ENCODE measurements at places on chromosomes 4 and X. TPM values are rescaled to one million over a fixed set of nuclear protein-coding genes. Genes with fewer than 3 reads are reported as not detected.
A peak's percentile ranks its signal among the peaks of the same experiment; 100 is the strongest.

DNA sequence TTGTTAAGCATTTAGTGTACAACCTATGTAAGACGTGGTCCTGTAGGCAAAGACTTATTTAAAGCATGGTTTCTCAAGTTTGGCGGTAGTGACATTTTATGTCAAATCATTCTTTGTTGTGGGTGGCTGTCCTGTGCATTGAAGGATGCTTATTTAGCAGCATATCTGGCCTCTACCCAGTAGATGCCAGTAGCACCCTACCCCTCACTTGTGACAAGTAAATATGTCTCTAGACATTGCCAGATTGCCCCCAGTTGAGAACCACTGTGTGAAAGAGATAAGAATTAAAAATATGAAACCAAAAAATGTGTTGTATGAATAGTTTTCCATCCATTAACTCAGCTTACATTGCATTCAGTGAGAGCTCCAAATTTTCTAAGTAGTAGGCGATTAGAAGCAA lies 25.5 kb downstream of the MMAA start:
- no peak overlapping the region for H3K4me3 ChIP-seq
- no peaks in the 10 kb centered on the region for H3K36me3 ChIP-seq
- H3K4me1 ChIP-seq: no peaks in the 10 kb centered on the region
- H3K27me3 ChIP-seq: no peaks in the 10 kb centered on the region
- DNase-seq: no peak

DNA sequence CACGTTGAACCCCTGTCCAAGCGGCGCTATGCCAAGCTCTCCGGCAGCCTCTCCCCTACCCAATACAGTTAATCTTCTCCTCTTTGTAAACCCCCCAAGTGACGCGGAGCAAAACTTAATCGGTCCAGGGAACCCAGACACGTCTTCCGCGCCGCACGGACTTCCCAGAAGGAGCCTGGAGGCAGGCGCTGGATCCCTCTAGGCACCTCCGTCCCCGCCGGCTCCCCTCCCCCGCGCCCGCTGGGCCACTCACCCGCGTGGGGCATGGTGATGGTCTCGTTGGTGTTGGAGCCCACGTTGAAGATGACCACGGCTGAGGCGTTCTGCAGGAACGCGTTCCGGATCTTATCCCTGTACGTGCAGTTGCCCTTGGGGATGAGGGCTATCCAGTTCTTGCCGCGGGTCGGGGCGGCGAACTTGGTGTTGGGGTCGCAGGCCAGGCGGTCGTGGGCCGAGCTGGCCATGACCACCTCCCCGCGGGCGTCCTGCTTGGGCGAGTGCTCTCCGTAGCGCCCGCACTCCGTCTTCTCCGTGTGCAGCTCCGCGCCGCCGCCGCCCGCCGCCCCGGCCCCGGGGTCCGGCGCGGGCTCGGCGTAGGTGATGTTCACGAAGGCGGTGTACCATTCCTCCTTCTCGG lies 1.1 kb downstream of the RNF150 start:
- H3K4me3 ChIP-seq: peak overlapping the region; percentile 82
- peak; percentile 59 for DNase-seq
- H3K27ac ChIP-seq: no peak overlapping the region
- no peaks in the 10 kb centered on the region for H3K4me1 ChIP-seq
- no peaks in the 10 kb centered on the region for H3K36me3 ChIP-seq
- H3K27me3 ChIP-seq: peaks cover 81% of the 10 kb centered on the region

The RHOXF1 gene
- total RNA-seq: not detected

The HSD17B13 gene
- 0.60 TPM for total RNA-seq

DNA sequence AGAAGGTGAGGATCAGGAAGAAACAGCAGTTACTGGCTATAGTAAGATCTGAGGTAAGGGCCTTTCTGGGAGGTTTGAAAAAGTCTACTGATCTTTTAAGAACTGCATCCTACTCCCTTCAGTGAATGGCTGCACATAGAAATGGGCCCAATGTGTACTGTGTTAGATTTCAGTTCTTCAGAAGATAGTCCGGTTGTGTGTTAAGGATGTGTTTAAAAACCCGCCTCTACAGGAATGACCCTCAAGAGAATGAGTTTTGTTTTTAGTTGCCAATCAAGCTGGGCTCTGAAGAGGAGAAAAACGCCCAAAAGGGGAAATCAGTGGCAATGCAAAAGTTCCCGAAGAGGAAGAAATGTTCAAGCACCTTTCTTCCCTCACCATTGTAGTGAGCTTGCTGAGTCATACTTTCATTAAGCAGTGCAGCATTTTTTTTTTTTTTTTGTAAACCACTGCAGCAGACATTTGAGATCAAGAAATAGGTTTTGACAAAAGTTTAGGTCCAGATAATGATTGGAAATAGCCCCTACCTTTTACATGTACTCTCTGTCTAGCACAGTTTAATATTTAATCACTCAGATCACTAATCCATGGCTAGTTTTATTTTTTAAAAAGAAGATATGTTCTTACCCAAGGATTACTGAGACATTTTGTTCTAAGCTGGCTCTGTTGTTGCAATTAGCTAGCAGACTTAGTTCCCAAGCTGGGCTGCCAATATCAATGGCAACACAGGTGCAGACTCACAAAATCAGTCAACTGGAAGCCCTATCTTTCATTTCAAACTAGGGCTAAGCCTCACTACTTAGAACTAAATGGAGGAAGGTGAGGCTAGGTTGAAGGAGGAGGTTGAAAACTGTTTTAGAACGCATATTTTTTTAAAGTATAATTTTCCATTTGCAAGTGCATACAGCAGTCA lies 7.0 kb upstream of the TRPC5OS start:
- peak; percentile 66 for DNase-seq
- no peaks in the 10 kb centered on the region for H3K27me3 ChIP-seq
- no peaks in the 10 kb centered on the region for H3K36me3 ChIP-seq
- H3K4me3 ChIP-seq: peak overlapping the region; percentile 2

The PPEF2 gene
- not detected for total RNA-seq

DNA sequence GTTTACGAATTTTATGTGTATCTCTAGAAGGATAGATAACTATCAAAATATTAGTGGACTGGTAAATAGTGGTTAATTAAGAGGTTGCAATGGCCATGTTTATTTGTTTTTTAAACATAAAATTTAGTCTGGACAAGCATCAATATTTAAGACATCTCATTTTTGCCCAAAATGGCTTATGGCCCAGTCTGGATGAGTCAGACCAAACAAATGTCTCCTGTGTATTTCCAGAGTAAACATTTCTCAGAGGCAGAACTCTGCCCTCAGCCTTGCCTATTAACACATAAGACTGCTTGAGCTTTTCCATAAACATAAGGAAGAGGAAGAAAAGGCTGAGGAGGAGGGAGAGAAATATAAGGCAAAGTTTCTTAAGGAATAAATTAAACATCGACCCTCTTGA lies 277.1 kb upstream of the DIAPH2 start:
- no peak overlapping the region for H3K4me3 ChIP-seq
- no peaks in the 10 kb centered on the region for H3K27me3 ChIP-seq
- no peak overlapping the region for H3K27ac ChIP-seq
- no peaks in the 10 kb centered on the region for H3K36me3 ChIP-seq
- no peaks in the 10 kb centered on the region for H3K4me1 ChIP-seq
- no peak for DNase-seq

DNA sequence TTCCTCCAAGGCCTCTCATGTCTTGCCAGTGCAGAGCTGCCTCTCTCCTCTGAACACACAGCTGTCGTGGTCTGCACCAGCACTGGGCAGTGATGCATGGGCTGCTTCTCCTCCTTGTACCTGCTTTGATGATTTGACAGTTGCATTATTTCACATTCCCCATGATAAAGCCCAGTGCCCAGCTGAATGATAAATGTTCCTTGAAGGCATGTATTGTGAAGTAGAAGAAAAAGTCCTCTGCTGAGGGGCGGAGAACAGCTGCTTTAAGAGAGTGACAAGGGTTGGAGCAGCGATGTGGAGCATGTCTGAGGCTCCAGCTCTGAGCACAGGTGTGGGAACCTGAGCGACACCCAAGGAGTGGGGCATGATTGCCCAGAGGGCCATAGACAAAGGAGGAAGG lies 21.1 kb upstream of the TRIM2 start:
- no peaks in the 10 kb centered on the region for H3K27me3 ChIP-seq
- H3K4me1 ChIP-seq: peaks cover 17% of the 10 kb centered on the region
- H3K27ac ChIP-seq: no peak overlapping the region
- H3K36me3 ChIP-seq: no peaks in the 10 kb centered on the region

DNA sequence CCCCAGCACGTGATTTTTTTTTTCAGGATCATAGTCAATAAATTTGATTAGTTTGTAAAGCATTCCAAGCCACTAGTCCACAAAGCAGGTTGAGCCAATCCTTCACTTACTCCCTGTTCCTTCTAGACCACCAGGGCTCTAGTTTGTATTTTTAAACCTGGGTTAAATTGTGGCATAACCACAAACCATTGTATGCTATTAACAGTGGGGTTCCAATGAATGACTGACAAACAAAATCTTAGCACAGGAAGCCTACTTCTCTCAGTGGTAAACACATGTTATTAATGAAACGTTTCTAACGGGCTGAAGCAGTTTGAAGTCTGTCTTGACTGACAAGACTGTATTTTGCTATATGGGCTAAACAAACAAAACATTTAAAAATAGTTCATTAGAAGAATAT lies 48.6 kb upstream of the GYPA start:
- H3K27ac ChIP-seq: no peak overlapping the region
- H3K4me3 ChIP-seq: no peak overlapping the region
- peaks cover 6% of the 10 kb centered on the region for H3K4me1 ChIP-seq
- H3K27me3 ChIP-seq: no peaks in the 10 kb centered on the region
- no peak for DNase-seq
- H3K36me3 ChIP-seq: no peaks in the 10 kb centered on the region

DNA sequence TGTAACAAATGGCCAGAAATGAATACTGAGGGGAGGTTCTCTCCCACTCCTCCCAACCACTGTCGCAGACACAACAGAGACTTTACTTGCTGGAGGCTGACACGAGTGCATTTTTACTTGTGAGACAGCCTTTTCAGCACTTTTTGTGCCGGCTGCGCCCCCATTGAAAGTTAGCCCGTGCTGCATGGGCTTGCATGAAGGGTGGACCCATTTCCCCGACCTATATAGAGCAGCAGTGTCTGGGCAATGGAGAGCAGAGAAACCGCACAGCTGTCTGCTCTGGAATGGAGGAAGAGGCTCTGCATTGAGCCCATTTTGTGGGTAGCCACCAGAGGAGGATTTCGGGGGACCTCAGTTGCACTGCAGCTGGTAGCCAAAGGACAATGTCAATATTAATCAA lies 208.8 kb downstream of the UGT8 start:
- H3K4me3 ChIP-seq: no peak overlapping the region
- no peaks in the 10 kb centered on the region for H3K27me3 ChIP-seq
- no peaks in the 10 kb centered on the region for H3K4me1 ChIP-seq
- no peak overlapping the region for H3K27ac ChIP-seq

The ZNF182 gene
- 9.8 TPM for total RNA-seq

- H3K36me3 ChIP-seq: no peaks in the 10 kb centered on the region
- H3K4me3 ChIP-seq: no peak overlapping the region
- no peak overlapping the region for H3K27ac ChIP-seq
- no peaks in the 10 kb centered on the region for H3K27me3 ChIP-seq
- DNase-seq: no peak
- no peaks in the 10 kb centered on the region for H3K4me1 ChIP-seq
Measured at GRCh38 chr4:96691521-96691920, 851.6 kb downstream of the PDHA2 start.

The MRFAP1 gene
- 162 TPM for total RNA-seq

GRCh38 chr4:95536650-95537049 lies 12.1 kb downstream of the UNC5C start:
- no peaks in the 10 kb centered on the region for H3K27me3 ChIP-seq
- no peak overlapping the region for H3K27ac ChIP-seq
- no peak for DNase-seq
- H3K4me3 ChIP-seq: no peak overlapping the region

The FABP2 gene
- total RNA-seq: not detected

- H3K27me3 ChIP-seq: no peaks in the 10 kb centered on the region
- no peaks in the 10 kb centered on the region for H3K4me1 ChIP-seq
- no peak for DNase-seq
- no peak overlapping the region for H3K4me3 ChIP-seq
- H3K27ac ChIP-seq: no peak overlapping the region
Measured at GRCh38 chr4:1469043-1469442, 62.8 kb upstream of the NKX1-1 start.

The STOX2 gene
- 13.3 TPM for total RNA-seq

- no peaks in the 10 kb centered on the region for H3K27me3 ChIP-seq
- H3K36me3 ChIP-seq: no peaks in the 10 kb centered on the region
- no peak for DNase-seq
- H3K4me1 ChIP-seq: no peaks in the 10 kb centered on the region
- no peak overlapping the region for H3K4me3 ChIP-seq
Measured at GRCh38 chr4:185892165-185892564, 80.2 kb upstream of the SORBS2 start.
